ENCODE measurements at places on chromosomes 1 and 21.

DNA sequence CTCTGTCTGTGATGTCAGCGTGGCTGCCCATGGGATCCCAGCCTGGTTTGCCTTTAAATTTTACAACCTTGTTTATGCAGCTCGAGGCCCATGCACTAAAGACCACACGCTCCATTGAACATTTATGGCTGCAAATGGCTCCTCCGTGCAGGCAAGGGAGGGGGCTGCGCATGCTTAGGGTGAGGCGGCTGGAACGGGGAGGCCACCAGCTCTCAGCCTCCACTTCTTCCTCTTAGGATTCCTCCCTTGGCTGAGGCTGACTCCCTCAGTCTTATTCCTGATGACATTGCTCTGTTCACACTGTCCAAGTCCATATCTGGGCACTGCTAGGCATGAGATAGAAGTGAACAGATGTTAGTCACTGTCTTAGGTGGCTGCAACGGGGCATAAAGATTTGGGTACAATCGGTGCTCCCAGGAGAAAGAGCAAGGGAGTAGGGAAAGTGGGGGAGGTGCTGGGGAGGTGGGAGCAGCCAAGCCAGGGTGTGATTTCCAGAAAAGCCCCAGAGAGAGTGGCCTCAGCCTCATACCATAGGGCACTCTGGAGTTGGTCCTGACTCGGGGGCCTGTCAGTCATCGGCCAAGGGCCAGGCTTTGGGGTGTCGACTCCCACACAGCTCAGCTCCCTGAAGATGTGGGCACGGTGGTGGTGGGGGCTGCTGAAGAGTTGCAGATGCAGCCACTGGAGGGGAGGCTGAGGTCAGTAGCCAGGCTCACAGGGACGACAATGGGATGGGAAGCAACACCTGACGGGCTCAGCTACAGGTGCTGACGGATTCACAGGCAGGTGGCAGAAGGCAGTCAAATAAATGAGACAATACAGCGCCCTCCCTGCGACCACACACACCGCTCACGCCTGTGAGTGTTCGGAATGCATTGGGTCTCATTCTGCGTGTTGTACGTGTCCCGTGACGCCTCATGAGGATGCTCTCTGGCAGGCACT lies 37.3 kb upstream of the ACTL8 start:
- DNase-seq, result no peak

DNA sequence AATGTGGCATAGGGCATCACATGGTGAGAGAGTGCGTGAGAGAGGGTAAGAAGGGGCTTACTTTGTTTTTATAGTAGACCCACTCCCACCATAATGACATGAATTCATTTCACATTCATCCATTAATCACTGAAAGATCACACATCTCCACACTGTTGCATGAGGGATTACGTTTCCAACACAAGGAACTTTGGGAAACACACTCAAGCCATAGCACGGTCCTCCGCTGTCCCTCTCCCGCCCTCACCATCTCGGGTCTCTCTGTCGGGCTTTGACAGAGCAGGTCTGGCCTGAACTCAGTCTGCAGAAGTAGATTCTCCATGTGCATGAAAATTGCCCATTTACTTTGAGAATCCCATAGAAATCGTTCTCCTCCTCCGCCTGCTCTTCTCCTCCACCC lies 312.2 kb downstream of the MATN1 start:
- no peak for DNase-seq

DNA sequence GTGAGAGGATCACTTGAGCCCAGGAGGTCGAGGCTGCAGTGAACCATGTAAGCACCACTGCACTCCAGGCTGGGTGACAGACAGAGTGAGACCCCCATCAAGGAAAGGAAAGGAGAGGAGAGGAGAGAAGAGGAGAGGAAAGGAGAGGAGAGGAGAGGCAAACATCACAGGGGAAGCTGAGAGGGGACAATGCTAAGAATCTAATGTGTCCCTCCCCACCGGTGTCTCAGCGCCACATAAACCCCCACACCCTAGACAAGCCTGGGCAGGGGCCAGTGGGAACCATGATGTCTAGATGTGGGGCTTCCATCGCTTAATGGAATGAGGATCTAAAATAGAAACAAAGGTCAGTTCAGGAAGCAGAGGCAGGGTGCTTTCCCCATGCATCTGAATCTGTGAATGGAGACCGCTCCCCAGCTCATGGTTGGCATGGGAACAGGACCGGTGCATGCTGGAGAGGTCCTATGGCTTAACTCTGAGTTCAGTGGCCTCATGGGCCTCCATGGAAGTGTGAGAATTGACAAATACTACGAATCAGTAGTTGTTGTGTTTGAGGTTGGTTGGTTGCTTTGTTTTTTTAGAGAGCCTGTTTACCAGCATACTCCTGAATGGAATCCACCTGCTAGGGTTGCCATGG lies 16.3 kb upstream of the LAPTM5 start:
- DNase-seq, result no peak

- DNase-seq, result no peak
These were observed 3.9 kb downstream of the NIT1 start for GRCh38 chr1:161121834-161122233.

DNA sequence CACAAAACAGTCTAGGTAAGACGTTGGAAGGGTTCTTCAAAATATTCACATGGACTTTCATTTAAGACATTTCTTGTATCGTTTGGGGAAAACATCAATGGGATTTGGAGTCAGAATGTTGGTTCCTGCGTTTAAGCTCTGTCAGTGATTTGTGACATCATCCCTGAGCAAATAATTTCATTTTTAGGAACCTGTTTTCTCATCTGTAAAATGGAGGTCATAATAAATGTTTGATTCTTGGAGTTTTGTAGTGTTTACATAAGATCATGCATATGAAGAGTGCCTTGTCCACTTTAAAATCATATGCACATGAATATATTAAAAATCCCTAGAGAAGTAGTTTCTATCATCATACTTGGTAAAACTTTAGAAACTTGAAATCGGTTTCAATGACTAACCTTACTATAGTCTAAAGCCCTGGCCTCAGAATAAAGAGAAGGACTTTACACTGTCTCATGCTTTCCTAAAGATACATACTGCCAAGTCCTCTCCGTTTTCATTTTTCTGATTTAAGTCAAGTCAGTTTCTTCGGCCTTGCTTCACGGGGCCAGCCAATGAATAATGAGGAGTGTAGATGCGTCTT lies 178.4 kb downstream of the ADSS2 start:
- DNase-seq, result no peak

GRCh38 chr1:205715628-205716027 lies 34.4 kb downstream of the NUCKS1 start:
- no peak for DNase-seq

Measured in activated gamma-delta T cell treated with anti-CD3 and anti-CD28 coated beads, Interleukin-2, amount 50 U/mL, for 16 hours (primary cell).